ENCODE measurements at places on chromosomes 7 and 10. TPM values are rescaled to one million over a fixed set of nuclear protein-coding genes. Genes with fewer than 3 reads are reported as not detected.

- no peak for DNase-seq
These were observed 271.1 kb downstream of the ADARB2 start for GRCh38 chr10:1465993-1466764.

DNA sequence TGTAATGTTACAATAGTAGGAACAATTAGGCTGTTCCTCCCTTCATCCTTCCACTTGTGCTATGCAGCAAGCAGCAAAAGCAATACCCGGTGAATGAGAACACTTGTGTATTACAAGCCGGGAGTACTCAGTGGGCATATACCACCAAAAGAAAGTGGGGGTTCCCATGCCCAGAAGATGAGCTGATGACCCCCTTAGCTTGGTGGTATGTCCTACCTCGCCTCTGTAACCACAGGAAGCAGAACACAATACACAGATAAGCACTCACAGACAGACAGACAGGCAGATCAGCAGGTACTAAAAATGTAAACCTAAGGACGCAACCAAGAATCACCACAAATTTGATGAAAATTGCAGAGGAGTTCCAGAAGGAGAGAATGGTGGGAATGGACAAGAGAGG lies 15.5 kb upstream of the KIF20B start:
- DNase-seq: no peak

DNA sequence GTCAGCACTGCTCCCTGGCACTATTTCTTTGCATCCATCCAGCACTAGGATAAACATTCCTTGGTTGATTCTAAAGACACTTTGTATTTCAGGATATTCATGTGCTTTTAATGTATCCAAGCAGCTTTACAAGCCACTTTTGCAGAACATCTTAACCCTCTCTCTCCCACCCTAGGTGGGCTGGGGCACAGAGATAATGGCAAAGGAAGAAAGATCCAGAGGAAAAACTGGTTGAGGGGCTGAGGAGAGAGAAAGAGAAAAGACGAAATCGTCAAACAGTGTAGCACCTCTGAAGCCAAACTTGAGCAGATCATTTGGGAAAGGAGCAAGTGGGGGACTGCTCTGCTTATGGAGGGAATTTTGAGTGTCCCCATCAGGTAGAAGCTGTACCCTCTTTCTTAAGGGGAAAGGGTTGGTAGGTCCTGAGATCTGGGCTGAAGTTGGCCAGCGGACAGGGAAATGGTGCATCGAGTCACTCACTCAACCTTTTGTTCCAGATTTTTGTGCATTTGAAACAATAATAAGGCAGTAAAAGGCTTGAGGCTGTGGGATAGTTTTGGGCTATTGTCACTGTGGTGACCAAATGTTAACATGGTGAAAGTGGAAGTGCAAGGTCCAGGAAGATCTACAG lies 4.2 kb upstream of the HOXA13 start:
- no peak for DNase-seq

- DNase-seq: no peak
These were observed 173.6 kb downstream of the ARHGAP12 start for GRCh38 chr10:31754803-31755624.

GRCh38 chr7:41524876-41525275 lies 178.0 kb downstream of the INHBA start:
- no peak for DNase-seq

DNA sequence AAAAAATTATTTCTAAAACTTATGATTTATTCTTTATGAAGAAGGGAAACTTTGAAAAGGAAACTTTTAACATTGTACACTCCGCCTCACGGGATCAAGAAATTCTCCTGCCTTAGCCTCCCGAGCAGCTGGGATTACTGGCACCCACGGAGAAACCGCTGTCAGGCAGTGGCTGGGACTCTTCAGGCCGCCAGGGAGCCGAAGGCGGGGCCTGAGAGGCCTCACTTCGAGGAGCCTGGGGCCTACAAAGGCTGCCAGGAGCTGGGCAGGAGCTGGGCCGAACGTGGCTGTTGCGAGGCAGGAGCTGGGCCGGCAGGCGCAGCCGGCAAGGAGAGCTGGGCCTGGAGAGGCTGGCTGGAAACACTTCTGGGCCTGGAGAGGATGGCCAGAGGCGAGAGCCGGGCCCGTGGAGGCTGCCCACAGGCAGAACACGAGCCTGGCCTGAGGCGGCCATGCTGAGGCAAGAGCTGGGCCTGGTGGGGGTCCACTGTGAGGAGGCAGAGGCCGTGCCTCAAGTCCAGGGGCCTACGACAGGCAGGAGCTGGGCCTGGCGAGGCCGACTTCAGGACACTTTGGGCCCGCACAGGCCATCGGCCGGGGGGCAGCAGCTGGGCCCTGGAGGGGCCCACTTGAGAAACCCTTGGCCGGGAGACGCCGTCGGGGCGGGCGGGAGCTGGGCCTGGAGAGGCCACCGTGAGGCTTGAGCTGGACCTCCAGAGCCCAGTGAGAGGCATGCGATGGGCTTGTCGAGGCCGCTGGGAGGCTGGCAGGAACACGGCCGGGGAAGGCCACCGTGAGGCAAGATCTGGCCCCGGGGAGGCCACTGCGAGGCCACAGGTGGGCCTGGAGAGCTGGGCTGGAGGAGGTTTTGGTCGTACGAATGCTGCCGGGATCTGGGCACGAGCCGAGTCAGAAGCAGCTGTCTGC lies 23.7 kb downstream of the MDH2 start:
- no peak for DNase-seq

DNA sequence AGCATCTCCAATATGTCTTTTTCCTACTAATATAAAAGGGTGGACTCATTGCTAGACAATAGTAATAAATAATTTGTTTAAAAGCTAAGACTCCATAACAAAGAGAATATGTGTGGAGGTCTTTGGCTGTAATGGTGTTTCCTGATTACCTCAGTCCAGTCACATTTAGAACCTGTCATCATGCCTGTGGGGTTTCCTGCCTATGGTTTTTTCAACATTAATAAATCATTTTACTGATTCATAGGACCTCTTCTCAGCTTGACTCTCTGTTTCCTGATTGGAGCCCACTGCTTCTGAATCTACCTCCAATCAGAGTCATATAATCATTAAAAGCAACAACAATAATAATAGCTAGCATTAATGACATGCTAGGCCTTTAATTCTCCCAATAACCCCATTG lies 52.4 kb upstream of the GNAI1 start:
- no peak for DNase-seq

GRCh38 chr7:1689311-1689710 lies 19.2 kb downstream of the ELFN1 start:
- DNase-seq: peak; percentile 37

- no peak for DNase-seq
These were observed 98.4 kb downstream of the OSBPL3 start for GRCh38 chr7:24881623-24882022.

DNA sequence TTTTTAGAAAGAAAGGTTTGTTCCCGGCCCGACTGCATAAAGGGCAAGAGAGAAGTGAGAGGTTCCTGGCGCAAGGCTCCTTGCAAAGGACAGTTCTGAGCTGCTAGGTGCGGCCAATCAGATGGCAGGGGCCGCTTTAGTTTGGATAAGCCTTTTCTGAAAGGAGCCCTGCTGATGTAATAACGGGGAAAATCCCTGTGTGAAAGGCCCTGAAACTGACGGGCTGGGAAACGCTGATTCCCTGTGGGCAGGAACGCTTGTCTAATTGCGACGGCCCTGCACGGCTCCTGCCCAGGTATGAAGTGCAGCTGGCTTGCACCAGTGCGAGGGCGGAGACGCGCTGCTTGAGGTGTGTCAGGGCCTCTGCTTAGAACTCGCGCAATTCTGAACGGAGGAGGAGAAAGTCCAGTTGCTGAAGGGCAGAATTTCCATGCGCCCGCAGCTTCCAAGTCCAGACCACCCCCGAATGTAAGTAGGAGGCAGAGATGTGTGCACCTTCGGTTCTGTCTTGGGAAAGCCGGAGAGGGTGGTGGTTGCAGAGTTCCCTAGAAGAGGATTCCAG lies 30.5 kb downstream of the TACC2 start:
- DNase-seq: no peak

GRCh38 chr10:28730031-28730778 lies 52.9 kb downstream of the BAMBI start:
- DNase-seq: no peak

DNA sequence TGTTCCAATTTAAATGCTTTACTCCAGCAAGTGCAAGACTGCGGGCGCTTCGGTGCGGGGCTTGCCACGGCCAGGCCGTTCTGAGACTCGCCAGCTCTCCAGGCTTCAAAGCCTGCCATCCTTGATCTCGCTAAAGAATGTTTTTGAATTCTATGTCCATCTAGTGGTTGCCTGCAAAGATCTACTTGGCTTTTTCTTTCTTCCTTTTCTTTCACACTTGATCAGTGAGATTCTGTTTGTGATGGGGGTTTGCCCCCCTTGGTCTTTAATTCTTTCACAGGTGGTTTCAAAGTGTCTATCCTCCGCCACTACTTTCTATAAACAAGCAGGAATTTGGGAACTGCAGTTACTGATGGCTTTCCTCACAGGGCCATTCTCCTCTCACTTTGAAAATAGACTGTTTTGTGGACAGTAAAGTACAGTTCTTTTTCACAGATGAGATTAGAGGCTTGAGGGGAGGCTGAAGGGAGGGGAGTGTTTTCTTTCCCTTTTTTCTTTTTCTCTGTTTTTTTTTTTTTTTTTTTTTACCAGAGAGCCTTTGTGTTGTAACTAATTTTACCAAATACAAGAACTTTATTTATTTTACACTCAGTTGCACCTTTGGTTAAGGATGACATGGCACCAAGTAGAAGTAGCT lies 15.2 kb upstream of the FBXW4 start:
- DNase-seq: no peak

GRCh38 chr7:132226957-132227290 lies 349.3 kb downstream of the PLXNA4 start:
- no peak for DNase-seq

DNA sequence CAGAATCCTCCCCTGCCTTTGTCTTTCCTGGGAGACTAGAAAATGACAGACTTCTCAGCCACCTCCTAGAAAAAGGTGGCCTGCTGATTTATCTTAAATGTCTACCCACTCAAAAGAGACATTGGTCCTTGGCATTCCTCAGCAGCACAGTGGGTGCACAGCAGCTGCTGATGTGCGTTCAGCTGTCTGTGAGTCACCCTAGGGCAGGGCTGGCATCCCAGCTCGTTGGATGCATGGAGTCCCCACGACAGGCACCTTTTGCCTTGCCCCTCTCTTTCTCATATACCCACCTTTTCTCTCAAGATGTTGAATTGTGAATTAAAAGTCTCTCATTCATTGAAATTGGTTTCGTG lies 113.0 kb downstream of the DOCK1 start:
- no peak for DNase-seq

DNA sequence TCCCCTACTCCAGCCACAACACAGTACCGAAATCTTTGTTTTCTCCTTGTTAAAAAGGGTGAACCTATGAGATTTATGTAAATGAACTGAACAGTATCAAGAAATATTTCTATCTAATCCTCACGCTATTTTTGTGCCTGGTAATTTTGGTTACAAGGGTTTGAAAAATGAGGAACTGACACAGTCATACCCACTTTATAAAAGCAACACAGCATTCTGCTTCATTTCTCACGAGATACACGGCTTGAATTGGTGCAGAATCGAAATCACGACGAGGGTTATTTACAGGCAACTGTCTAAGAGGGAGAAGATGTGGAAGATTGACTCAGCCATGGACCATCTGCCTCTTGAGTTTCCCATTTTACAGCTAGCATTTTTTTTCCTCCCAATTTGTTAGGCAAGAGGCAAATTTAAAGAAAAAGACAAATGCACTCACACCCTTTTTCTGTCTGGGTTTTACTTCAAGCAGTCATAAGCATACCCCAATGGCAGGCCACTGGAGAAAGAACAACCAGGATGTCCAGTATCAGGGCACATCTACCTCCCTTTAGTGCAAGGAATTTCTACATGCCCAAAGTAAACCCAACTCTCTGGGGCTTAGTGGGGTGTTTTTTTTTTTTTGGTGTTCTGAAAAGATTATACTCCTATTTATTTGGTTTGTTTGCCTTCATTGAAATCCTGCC lies 108.1 kb downstream of the ITGB8 start:
- DNase-seq: no peak

DNA sequence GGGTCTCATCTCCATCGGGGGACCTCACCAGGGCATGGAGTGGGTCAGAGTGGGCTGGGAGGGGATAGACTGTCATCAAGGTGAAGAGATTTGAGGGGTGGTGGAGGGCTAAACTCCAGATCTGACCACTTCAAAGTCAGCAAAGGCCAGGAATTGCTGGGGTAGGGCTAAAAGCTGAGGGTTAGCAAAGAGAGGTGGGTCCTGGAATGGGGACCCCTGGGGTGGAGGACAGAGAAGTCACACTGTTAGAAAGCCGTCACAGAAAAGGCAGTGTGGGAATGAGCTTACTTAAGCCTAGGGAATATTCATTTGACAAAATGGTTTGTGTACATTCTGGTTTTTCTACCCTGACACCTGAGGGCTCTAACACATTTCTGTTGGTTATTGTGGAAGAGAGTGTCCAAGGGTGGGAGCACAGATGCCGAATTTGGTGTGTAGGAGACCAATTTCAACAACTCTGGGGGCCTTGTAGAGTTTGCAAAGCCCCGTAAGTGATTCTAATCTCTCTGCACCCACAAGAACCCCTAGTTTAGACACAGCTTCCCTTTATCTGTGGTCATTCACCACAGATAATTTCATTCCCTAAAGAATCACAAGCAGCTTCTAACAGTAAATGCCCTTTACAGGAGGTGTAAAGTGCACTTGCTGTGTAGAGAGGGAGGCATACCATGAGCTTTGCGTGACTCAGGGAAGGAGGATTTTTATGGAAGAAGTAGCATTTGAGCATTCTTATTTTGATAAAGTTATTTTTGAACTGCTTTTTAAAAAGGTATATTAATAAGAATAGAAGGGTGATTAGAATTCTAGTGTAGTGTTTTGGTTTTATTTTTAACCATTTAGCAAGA lies 6.4 kb downstream of the FBH1 start:
- DNase-seq: no peak

GRCh38 chr7:105149827-105150226 lies 135.8 kb downstream of the KMT2E start:
- no peak for DNase-seq

CFAP69 gene
- 0.55 TPM for total RNA-seq

ELFN1 gene
- total RNA-seq: 0.65 TPM

OR13A1 gene
- total RNA-seq: not detected

LGI1 gene
- total RNA-seq: 0.27 TPM
